ENCODE measurements at places on chromosomes 3 and 15.

DNA sequence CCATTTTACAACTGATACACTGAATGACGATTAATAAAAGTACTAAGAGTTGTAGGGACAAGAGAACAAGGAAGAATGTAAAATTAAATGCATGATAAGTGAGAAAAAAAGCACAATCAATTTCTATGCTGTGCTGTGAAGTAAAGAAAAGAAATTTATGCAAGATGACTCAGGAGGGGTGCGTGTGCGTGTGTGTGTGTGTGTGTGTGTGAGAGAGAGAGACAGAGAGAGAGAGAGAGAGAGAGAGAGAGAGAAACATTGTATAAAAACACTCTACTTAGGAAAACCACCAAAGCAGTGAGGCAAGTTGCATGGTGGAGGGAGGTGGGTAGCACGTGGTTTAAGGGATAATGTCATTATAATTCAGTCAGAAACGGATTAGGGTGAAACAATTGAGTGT is 580.8 kb upstream of the ALCAM start:
- no peak for DNase-seq

- no peak for DNase-seq
These were observed 14.4 kb upstream of the BTBD1 start for GRCh38 chr15:83081256-83082014.

DNA sequence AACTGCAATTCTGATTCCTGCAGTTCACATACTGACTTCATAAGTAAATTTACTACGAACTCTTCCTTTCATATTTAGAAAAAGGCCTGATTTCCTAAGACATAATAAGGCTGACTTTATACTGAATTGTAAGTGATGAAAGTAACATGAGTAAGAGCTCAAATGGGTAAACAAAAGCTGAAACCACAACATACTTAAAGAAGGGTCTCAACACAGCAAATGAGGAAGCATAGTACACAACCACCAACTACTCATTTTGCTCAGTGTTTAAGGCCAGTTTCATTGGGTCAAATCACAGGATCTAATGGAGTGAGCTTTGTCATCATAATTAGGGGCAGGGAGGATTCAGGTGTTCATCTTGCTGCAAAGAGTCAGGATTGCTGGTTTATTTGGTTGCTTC is 81.4 kb downstream of the SETD2 start:
- no peak for DNase-seq

- DNase-seq, result no peak
These were observed 162.5 kb downstream of the WNT7A start for GRCh38 chr3:13717222-13717895.

- no peak for DNase-seq
These were observed 53.4 kb upstream of the DCUN1D1 start for GRCh38 chr3:183033746-183034145.

- no peak for DNase-seq
These were observed 1.8 kb downstream of the IL20RB start for GRCh38 chr3:136959599-136959998.

DNA sequence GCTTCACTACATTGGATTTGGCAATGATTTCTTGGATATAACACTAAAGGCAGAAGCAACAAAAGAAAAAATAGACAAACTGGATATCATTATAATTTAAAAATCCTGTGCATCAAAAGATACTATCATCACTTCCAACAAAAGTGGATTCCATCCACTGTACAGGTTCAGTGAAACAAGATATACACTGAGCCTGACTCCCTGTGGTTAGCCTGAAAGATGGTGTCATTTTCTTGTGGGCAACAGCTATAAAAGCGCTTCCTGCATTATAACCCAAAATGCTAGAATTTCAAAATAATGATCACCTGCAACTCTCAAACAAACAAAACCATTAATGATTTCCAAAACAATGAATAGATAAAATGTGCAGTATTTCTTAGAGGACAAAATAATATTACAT is 39.6 kb upstream of the TBC1D23 start:
- DNase-seq, result no peak

GRCh38 chr15:73495181-73495580 is 52.2 kb downstream of the REC114 start:
- DNase-seq, result no peak

- DNase-seq, result no peak
These were observed 92.1 kb upstream of the PLAAT1 start for GRCh38 chr3:193148688-193149473.

- DNase-seq, result no peak
These were observed 454.6 kb upstream of the ARPP21 start for GRCh38 chr3:35184775-35185174.

GRCh38 chr15:39285071-39285470 is 295.8 kb upstream of the THBS1 start:
- no peak for DNase-seq

DNA sequence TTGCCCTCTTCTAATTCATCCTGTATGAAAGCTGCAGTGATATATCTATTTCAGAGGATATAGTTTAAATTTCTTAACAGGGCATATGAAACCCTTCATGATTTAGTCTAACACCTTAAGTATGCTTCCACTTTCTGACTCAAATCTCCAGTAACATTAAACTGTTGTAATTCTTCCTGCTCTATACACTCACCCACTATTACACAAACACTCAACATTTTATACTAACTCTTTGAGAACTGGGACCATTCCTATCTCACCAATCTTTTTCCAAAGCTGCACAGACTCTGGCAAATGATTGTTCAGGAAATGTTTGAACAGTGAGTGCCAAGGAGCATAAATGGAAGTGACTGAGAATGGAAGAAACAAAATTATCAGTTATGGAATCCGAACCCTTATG is 560.4 kb upstream of the DPPA4 start:
- DNase-seq, result no peak

- DNase-seq, result no peak
These were observed 9.1 kb upstream of the TMEM87A start for GRCh38 chr15:42282344-42282743.

DNA sequence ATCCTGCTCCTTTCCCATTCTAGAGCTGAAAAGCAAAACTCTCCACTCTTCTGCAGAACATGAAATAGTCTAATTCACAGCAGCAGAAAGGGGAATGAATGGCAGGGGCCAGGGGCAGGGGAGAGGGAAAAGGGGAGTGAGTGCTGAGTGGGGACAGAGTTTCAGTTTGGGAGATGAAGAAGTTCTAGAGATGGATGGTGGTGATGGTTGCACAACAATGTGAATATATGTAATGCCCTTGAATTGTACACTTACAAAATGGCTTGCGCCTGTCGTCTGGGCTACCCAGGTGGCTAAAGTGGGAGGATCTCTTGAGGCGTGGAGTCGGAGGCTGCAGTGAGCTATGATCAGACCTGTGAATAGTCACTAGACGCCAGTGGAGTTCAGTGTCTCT is 78.5 kb upstream of the MEF2A start:
- DNase-seq, result no peak

DNA sequence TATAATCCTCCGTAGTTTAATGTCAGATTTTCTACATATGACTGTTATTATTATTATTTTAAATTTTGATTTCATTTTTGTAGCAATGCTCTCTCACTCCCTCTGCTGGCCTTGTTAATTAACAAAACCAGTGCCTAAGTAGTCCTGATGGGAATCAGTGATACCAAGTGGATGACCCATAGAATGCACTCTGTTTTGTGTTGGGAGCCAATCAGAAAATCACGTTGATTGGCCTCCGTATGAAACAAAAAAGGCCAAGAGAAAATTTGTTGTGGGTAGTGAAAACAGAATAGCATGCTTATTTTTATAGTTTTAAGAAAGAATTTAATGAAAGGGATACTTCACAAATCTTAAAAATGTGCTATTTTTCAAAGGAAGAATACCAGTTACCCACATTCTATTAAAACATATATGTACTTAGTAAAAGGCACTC is 34.4 kb upstream of the MEIS2 start:
- no peak for DNase-seq

DNA sequence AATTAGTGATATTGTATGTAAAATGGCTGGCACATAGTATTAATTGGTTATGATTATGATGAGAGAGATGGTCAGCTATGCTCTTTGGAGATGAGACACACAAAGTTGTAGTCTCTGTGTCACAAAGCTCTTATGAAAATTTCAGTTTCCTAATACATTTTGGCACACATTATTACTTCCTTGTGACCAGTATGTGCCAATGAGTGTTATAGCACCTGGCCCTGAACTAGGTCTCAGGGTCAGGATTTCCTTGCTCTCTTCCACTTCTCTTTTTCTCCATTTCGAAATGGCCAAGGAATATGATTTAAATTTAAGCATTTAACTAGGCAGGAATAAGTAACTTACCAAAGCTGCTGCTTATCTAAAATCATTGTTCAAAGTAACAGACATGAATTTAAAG is 28.0 kb downstream of the TIPARP start:
- DNase-seq, result no peak

DNA sequence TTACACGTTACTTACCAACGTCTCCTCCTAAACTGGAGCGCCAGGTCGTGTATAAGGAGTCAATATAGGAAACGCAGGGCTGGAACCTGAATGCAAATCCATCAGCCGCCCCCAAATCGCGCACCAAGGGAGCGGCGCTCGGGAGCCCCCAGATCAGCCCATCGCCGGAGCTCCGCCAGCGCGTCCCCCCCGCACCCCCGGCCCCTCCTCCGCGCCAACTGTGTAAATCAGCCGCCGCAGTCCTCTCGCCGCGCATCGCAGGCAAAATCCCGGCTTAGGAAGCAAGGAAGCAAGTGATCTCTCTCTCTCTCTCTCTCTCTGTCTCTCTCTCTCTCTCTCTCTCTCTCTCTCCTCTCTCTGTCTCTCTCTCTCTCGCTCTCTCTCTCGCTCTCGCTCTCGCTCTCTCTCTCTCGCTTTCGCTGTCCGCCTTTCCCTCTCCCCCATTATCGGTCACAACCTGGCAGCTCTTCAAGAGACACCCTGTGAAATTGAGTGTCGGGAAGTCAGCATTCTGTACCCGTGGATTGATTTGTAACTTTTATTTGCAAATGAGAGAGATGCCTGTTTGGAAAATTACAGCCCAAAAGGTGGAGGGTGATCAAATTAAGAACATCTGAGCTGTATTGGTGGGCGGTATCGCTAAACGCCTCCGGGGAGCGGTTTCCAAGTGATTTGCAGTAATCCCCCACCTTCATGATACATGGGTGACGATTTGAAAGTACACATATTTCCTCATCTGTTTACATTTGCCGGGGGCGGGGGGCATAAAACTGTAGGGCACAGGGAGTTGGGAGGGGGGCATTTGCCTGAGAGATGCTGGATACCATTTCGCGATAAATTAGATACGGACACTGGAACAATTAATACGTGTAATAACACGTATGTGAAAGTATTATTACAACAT is 645 bp upstream of the SLITRK3 start:
- DNase-seq, result no peak

DNA sequence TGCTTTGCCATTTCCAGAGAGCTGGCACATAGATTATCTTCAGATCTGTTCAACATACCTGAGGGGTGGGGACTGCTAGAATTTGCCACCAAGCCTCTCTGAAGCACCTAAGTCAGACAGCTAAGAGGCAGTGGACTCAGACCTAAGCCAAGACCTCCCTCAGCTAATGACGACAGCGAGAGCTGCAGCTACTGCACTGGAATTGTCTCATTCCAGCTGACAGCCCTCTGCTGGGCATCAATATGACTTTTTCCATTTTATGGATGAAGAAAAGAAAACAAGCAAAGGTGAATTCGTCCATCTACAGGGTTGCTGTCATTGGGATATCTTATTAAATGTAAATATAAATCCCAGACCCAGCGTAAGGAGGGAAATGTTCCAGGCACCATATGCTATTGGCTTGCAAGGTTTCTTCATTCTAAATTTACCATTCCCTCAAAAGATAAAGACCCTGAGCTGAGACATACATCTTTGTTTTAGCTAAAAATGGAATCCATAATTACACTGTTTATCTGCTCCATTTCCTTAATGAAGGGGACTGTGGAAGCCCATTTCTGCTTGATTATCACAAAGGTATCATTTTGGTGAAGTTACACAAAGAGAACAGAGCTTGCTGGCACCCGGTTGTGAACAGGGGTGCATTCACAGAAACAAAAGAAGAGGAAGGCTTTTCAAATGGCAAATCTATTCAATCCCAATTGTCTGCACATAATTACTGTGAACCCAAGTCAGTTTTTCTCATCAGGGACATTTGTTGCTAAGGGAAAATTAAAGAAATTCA is 85.5 kb upstream of the LRTM1 start:
- DNase-seq, result no peak

DNA sequence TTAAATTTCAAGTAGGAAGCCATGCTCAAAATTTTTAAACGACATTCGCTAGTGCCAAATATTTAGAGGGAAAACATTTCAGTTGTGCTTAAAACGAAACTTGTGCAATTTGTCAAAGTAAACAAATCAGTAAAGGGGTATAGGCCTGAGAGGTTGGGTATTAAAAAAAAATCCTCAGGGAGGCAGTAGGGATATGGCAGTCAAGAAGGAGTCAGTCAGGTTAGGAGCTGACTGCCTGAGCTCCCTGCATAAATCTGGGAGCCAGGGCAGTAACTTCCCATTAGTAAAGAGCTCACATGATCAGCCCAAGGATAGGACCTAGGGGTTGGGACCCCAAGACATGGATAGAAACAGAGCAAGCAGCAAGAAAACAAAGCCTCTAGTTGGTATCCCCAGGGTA is 120.7 kb upstream of the STAC start:
- DNase-seq, result no peak
